ENCODE measurements at places on chromosomes 1 and 21. TPM values are rescaled to one million over a fixed set of nuclear protein-coding genes. Genes with fewer than 3 reads are reported as not detected.

GRCh38 chr1:42311138-42311537 is 23.9 kb downstream of the FOXJ3 start:
- no peak for DNase-seq

DNA sequence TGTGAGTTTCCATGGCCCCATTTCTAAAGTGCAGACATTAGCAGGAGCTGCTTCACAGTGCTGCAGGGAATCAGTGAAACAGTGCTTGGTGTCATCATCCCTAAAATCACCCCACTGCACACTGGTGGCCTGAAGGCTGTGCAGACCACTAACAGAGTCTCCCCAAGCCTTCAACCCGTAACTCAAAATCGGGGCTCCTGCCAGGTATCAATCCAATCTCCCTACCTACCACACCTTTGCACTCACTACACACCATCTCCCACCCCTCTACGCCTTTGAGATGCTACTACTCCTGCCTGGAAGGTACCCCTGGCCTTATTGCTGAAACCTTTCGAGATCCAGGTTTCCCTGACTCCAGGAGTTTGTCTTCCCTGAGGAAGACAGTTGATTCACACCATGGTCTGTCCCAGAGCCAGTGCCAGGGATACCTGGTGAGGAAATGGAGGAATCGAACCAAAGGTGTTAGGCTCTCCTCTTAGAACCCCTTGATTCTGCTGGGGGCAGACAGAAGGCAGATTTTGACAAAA is 25.5 kb downstream of the SLC2A1 start:
- DNase-seq = no peak

DNA sequence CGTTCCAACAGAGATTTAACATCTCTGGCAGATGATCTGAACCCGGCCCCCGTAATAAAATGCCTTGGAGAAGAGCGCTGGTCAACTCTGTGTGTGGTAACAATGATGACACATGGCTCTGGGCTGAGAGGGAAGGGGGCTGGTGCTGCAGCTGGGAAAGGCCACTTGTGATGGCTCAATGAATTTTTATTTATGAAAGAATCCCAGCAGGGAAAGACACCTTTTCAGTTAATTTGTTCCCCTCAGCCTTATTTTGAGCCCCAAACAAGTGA is 59.4 kb downstream of the SYT6 start:
- DNase-seq = no peak

Gene VWA1
- 12.7 TPM for total RNA-seq

Gene RSRP1
- 342 TPM for total RNA-seq

Data from dermis blood vessel endothelial cell (primary cell).